ENCODE measurements at places on chromosomes 1 and 21. TPM values are rescaled to one million over a fixed set of nuclear protein-coding genes. Genes with fewer than 3 reads are reported as not detected.

GRCh38 chr1:109928591-109929111 is 18.0 kb downstream of the CSF1 start:
- no peak overlapping the region for H3K4me3 ChIP-seq
- peaks cover 20% of the 10 kb centered on the region for H3K4me1 ChIP-seq
- H3K27me3 ChIP-seq = no peaks in the 10 kb centered on the region
- DNase-seq = no peak
- H3K36me3 ChIP-seq = no peaks in the 10 kb centered on the region
- no peak overlapping the region for H3K27ac ChIP-seq

- no peak for DNase-seq
- no peak overlapping the region for H3K4me3 ChIP-seq
- no peak overlapping the region for H3K27ac ChIP-seq
- H3K27me3 ChIP-seq = no peaks in the 10 kb centered on the region
- H3K36me3 ChIP-seq = no peaks in the 10 kb centered on the region
Measured at GRCh38 chr1:222938986-222939385, 124.1 kb downstream of the DISP1 start.

C1orf35 gene
- 11.9 TPM for polyA plus RNA-seq

FLG2 gene
- 0.15 TPM for polyA plus RNA-seq

PDPN gene
- 29.9 TPM for polyA plus RNA-seq

All from keratinocyte (primary cell).